Activated T-helper 1 cell treated with anti-CD3 and anti-CD28 coated beads, Interleukin-12 subunit alpha, Interleukin-12 subunit beta, Interleukin-2, Interleukin-4 antibody, amounts not matched to agents 30 ng/mL and 10 ng/mL and 1 ng/mL, durations not matched to agents 14 hours and 24 hours and 36 hours (primary cell): ENCODE measurements at places on chromosomes 7 and 10.

DNA sequence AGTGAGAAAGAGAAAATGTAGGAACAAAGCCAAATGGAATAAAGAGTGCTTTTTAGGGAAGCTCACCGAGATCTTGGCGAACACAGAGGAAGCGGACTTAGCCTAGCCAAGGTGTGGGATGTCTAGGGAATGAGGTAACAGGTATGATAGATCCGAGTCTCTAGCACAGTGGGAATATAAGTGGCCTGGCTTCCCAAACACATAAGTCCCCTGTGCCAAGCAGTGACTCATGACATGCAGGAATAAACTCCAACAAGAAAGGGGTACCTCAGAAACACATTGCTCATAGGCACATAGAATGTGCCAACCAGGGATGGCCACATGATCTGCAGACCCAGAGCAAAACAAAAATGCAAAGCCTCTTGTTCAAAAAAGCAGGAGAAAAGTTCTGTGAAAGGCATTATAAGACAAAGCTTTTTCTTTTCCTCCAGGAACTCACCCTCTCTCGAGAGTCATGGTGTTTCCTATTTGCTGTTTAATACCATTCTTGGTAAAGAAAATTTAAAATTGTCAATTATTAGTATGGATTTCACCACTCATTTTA is 542.5 kb downstream of the GATA3 start:
- no peak for DNase-seq

GRCh38 chr7:143222782-143223181 is 945 bp downstream of the TAS2R40 start:
- DNase-seq = no peak

GRCh38 chr7:44685723-44686122 is 62.9 kb upstream of the ZMIZ2 start:
- DNase-seq = no peak

GRCh38 chr10:33485276-33485675 is 150.8 kb upstream of the NRP1 start:
- no peak for DNase-seq

DNA sequence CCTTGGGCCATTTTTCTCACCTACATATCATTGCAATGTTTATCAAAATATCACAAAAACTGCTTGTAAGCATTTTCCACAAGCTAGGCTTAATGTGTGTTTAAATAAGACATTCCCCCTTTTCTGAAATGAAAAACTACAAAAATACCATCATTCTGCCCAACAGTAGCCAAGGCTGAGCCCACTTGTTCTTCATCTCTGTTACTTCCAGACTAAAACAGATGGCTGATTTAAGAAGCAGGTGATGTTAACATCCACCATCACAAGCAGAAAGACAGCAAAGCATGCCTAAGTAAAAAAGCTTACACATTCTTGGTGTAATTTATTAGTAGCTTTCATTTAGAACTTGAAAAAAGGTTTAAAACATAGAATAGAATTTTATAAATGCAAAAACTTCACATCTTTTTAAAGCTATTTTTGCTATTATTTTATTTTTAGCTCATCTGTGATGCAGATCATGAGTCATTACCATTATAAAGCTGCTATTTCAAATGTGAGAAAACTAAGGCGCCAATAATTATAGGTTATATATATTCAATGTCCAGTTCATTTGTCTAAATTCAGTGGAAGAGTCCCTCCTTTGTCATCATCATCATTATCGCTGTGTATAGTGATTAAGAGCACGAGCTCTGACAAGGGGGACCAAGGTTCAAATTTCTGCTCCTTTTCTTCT is 109.4 kb downstream of the RELN start:
- DNase-seq = no peak

GRCh38 chr7:106062521-106062931 is 49.6 kb downstream of the SYPL1 start:
- DNase-seq = no peak

- no peak for DNase-seq
Measured at GRCh38 chr7:157018997-157019608, 8.6 kb upstream of the MNX1 start.

DNA sequence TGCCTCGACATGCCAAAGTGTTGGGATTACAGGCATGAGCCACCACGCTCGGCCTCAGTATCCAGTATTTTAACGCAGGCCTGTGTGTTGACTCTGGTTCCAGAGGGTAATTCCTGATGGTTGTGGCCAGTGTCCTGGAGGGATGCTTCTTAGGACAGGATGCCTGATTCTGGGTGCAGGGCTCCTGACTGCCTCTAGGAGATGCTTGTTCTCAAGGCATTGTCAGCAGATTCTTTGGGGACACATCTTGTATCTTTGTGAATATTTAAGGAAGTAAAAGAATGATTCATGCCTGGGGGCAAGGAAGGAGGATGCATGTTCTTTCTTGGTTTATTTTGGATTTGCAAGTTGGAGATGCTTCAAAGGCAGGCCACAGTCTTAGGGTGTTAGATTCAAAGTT is 2.2 kb downstream of the ZDHHC4 start:
- DNase-seq = no peak

DNA sequence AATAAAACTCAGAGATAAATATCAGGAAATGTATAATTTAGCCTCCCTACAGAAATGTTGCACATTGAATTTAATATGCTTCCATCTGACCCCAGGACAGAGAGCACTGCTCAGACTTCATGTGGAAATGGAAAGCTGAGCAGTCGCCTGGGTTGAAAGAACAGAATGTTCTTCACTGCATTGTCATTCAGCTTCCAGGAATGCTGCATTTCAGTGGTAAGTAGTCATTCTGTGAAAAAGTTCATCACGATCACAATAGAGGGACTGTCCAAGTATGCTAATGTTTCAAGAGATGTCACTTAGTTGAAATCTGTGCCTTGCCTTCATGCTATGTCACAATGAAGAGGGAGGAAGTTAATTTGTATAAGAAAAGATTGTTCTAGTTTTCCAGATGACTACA is 147.3 kb downstream of the NRCAM start:
- no peak for DNase-seq

DNA sequence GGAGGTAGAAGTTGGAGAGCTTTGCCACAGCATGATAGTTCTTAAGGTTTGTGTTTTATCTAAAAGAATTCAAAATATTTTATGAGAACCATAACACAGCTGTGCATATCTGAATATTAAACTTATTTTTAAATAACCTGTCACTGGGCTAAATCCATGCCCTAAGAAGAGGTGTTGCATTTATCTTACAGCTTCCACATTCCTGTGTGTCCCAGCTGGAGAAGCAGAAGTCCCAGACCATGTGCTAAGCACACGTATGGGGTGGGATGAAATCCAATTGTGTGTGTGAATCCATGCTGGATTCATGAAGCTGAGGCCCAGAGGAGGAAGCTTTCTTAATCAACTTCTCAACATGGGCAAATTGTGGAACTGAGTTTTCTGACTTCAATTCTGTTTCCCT is 121.5 kb downstream of the PKD1L1 start:
- no peak for DNase-seq

DNA sequence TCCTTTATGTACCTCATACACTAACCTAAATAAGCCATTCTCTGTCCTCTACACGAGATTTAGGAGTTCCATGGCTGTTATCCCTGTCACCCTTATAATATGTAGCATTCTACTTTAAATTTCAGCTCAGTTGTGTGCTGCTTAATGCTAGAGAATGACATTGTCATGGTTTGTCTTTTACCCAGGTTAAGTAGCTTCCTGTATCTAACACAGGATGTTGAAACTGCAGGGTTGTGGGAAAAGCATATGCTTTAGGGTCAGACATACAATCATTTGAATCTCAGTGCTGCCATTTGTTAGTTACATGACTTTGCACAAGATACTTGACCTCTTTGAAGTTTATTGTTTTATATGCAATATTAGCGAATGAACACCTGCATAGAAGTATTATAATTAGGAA is 235.1 kb upstream of the CACNA2D1 start:
- no peak for DNase-seq

DNA sequence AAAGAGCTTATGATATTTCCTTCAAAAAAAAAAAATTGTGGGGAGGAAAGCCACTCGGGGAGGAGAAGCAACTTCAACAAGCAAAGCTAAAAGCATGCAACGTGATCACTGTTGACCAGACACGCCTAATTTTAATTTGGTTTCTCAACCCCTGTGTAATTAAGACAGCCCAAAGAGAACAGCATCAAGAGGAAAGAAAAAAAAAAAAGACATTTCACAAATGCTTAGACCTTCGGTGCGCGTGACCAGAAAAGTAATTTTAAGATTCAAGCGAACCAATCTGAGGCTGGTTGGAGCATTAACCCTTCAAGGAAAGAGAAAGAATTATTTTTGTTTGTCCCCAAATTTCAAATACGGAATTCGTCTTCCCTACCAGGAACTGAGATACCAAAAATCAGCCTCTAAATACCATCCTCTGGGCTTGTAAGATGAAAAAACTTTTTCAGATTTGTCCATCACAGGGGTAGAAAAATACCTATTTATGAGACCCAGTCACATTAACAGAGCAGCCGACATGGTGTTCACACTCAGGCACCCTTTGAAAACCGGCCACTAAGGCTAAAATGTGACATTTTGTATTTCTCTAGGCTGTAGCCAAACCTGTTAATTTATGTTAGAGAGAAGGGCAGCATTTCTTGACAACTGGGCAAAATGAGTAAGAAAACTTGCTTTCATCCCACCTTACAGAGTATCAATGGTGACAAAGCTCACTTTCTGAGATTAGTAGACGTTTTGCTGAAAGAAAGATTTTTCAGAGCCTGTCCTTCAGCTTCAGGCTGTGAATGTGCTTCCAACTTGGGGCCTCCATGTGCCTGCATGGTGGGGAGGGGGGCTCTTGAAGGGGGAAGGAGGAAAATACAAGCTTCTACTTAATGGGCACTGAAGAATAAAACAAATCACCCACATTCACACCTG is 179.9 kb upstream of the KLF14 start:
- no peak for DNase-seq

DNA sequence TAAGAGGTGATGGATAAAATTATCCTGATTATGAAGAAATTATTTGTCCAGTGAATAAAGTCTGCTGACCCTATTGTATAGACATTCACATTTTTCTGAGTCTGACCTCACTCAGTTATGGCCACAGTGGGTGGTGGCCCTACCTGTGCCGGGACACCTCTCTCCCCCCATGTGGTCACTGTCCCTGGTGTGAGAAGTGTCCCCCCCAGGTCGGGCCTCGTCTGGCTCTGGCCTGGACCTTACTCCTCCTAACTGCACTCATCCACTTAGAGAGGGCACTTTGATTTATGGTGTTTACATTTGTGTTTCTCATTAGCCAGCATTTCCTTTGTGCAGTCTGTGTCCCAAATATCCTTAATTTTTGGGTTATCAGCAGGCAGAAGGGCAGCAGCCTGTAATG is 59.6 kb upstream of the ZNF32 start:
- no peak for DNase-seq

DNA sequence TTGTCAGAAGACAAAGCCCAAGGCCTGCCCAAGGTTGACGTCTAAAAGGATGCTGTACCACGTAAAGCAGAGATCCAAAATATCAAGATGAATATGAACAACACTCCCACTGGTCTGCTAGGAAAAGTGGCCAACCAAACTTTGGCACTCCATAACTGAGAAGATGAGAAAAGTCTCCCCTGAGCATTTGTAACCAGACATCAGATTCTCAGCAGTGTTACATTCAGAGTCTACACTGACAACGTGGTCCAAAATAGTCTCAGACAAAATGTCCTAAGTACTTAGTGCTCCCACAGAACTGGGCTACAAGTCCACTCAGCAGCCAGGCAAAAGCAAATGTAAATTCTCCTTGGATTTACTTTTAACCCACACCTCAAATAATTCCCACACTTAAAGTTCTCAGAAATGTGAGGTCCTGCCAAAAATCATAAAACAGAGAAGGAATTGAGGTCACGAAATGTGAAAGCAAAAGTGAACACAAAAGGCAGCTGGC is 185.1 kb upstream of the NOBOX start:
- DNase-seq = no peak

DNA sequence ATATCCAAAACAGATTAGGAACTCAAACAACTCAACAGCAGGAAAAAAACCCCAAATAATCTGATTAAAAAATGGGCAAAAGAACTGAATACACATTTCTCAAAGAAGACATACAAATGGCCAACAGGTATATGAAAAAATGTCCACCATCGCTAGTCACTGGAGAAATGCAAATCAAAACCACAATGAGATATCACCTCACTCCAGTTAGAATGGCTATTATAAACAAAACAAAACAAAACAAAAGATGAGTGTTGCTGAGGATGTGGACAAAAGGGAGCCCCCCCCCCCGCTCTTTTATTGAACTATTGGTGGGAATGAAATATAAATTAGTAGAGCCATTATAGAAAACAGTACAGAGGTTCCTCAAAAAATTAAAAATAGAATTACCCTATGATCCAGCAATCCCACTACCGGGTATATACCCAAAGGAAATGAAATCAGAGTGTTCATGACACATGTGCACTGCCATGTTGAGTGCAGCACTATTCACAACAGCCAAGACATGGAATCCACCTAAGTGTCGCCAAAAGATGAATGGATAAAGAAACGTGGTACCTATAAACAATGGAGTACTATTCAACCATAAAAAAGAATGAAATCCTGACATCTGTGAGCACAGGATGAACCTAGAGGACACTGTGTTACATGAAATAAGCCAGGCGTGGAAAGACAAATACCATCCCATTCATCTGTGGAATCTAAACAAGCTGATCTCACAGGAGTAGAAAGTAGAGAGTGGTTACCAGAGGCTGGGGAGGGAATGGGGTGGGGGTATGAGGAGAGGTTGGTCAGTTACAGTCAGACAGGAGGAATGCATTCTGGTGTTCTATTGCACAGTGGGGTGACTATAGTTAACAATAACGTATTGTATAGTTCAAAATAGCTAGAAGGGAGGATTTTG is 78.1 kb upstream of the RHEB start:
- DNase-seq = no peak

- no peak for DNase-seq
Measured at GRCh38 chr7:353746-354325, 63.9 kb downstream of the FOXL3 start.

DNA sequence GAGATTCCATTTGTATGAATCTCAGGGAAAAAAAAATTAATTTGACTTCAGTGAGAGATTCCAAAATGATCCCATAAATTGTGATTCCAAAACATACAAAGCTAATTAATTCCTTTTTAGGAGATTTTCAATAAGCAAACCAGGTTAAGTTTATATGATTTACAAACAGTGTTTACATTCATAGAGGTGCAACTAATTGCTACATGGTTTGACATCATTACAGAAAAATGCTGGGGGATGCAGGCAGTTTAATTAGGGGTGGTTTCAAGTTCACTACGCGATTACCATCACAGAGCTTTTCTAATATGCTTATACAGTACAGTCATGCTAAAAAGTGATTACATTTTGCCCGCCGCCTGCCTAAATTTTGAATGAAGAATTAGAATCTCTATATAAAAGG is 143.2 kb upstream of the MGMT start:
- DNase-seq = no peak

- DNase-seq = no peak
Measured at GRCh38 chr7:1666823-1667565, 3.1 kb upstream of the ELFN1 start.

- no peak for DNase-seq
Measured at GRCh38 chr7:89401099-89401498, 605.6 kb upstream of the TEX47 start.

- no peak for DNase-seq
Measured at GRCh38 chr10:68647672-68648341, 73.2 kb upstream of the CCAR1 start.

- no peak for DNase-seq
Measured at GRCh38 chr7:130296221-130296951, 3.4 kb downstream of the CPA4 start.
